AG04450 (cell line): ENCODE measurements at places on chromosomes 3 and 15. TPM values are rescaled to one million over a fixed set of nuclear protein-coding genes. Genes with fewer than 3 reads are reported as not detected.

- DNase-seq: peak; percentile 39
These were observed at the start of gene ACVR2B for GRCh38 chr3:38453075-38453912. TSS of gene ACVR2B (plus strand) at chr3:38453890. CDS start at chr3:38454323, 433 bp downstream.

DNA sequence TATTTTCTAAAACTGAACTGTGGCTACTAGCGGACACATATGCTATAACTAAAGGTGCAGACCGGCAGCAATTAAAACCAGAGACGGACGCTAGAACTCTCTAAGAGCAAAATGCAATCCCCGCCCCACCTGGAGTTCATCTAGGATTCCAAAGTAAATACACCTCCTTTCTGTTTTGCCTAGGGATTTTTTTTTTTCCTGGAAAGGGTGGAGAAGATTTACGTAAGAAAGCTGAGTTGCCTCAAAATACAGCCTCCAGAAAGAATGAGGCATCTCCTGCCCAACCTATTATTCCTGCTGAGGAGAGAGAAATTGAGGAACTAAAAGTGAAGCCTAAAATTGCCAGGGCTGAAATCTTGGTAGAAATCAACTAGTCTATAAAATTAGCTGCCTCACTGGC lies 150.2 kb downstream of the TP63 start:
- DNase-seq: no peak

- no peak for DNase-seq
These were observed 34.1 kb downstream of the CCDC191 start for GRCh38 chr3:114022145-114022802.

GRCh38 chr3:179149951-179150350 lies 1.8 kb downstream of the PIK3CA start:
- DNase-seq: no peak

DNA sequence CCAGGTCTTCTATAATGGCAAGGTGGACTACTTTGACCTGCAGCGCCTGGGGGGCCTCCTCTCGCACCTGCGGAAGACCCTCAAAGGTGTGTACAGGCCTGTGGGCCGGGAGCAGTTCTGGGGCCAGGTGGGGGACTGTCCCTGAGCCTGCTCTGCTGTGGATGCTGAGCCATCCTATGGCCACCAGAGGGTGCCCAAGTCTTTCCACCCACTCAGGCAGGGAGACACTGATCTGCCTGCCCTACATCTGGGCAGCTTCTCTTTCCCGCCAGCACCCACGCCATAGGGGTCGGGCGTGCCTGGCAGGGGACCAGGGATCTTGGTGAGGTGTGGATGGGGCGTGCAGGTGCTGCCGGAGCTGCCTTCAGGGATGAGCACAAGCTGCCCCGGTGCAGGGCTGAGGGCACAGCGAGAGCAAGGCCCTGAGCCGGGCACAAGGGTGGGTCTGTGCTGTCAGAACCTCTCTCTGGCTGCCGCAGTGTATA lies 14.1 kb downstream of the RNF123 start:
- DNase-seq: peak; percentile 27

DNA sequence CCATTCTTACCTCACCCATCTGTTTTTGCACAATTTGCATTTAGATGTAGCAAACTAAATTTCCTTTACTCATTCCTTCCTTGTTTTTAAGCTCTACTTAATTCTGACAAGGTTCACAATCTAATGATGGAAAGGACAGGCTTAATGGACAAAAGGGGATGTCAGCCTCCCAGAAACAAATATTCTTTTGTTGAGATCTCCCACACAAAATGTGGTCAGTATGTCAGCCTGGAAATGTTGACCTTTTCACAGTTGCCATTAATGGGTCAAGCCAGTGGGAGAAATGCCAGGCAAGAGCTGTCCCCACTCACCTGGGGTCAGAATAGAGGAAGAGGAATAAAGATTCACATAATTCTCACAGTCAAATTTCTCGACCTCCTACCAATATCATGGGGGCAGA lies 27.0 kb downstream of the WWTR1 start:
- no peak for DNase-seq

GRCh38 chr3:112411425-112411824 lies 78.5 kb downstream of the CD200 start:
- DNase-seq: no peak

- DNase-seq: no peak
These were observed 46.2 kb upstream of the PLCL2 start for GRCh38 chr3:16838561-16838960.

GRCh38 chr3:146128179-146128578 lies 32.8 kb downstream of the PLOD2 start:
- DNase-seq: no peak

DNA sequence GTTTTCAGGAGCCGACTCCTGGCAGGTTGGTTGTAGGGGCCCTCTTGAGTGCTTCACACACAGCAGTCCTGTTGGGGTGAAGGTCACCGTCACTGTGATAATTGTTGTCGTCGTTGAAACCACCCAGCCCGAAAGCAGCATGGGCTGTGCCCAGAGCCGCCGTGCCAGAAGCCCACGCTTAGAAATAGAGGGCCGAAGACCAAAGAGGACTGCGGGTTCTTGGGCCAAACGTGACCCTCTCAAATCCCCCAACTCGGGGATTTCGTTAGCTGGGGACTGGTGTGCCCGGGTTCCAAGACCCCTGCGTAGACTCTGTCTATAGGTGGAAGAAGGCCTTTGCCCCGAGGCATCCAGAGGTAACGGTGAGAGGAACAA lies 7.5 kb upstream of the ADAMTS17 start:
- no peak for DNase-seq

GRCh38 chr15:22778796-22779195 lies 7.6 kb upstream of the NIPA1 start:
- DNase-seq: no peak

DNA sequence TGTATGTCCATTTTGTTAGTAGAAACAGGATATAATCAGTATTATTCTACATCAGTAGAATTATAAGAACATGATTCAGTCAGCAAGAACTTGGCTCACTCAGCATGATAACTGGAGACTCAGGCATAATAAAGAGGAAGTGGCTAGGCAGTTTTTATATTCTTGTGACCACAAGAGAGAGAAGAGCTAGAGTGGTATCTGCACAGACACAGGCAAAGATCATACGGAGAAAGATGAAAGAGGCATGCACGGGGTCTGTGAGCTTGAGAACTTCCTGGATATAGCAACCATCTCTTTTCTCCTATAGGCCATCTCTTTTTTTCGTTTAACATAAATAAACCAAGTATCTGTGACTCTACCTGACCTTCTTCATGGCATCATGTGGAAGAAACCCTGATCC lies 46.8 kb downstream of the MYO5A start:
- DNase-seq: peak; percentile 43

DNA sequence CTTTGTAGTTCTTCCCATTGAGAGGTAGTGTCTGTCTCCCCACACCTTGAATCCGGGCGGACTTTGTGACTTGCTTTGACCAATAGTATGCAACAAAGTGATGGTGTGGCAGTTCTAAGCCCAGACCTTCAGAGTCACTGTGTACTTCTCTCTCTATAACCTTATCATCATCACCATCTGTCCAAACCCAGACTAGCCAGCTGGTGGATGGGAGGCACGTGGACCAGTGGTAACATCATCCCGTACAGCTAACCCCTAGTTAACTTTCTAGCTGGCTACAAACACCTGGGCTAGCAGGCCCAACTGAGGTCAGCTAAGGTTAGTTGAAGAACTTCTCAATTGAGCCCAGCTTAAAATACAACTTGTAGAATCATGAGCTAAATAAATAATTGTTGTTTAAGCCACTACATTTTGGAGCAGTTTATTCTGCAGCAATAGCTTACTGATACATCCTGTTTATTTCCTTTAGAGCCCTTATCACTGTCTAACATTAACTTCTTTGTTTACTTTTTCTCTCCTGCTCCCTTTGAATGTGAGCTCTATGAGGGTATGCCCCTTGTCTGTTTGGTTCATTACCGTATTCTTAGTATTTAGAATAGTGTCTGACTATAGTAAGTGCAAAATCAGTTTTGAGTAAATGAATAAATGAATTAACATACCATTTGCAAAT lies 11.5 kb upstream of the CCR9 start:
- no peak for DNase-seq

DNA sequence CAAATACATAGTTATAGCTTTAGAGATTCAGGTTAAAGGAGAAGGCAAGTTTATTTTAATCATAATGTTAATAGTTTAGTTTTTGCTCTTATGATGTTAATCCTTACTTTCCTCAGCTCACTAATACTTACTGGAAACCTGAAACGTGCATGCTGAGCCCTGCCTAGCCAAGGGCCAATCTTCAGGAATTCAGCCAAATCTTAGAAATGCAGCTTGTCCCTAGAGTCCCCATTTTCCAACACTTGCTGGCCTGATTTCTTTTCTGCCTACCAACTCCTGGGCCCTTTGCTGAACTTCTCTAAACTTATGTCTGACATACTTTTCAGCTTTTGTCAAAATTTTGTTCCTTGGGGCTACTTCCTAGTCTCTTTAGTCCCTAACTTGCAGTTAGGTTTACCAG lies 22.8 kb downstream of the BCHE start:
- no peak for DNase-seq

GRCh38 chr3:196872316-196872715 lies 4.6 kb downstream of the SENP5 start:
- peak; percentile 16 for DNase-seq

DNA sequence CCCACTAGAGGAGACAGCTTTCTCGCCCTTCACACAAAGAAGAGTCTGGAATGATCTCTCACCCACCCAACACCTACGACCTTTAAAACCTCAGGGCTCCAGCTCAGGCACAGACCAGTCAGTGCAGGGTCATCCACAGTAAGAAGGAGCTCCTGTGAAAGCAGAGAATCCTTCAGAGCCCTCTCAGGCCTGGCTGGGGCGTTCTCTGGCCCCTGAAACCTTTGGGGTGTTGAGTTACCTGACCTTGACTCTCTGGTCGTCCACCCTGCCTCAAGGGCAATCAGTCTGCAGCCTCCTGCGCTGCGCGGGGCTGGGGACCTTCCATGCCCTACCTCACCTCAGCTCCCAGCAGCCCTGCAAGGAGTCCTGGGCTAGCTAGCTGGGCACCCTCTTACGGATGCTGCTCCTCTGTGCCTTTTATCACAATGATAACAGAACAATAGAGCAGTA lies 106.2 kb downstream of the ADCY5 start:
- DNase-seq: no peak

DNA sequence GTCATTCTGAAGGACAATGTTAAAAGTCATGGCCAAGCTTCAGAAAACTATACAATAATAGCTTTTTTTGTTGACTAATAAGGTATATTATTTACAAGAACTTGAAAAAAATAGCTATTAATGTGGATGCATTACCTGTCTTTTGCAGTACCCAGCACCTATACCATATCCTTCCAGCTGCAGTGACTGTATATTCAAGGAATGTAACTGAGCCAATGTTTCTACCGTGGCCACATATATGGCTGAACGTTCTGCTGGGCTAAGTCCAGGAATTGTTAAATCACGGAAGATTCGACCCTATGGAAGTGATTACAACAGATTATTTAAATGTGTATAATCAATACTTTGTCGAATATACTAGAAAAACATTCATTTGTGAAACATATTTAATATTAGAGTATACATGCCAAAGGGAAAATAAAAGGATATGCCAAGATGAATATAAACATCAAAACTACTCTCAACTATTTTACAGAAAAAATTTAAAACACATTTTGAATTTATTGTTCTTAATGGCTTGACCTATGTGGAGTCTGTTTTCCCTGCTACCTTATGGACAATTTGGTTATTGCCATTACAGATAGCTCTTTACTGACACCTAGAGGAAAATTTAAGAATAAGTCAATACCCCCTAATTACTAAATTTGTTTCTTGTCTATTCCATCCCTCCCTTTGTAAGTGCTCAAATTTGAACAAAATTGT lies 17.6 kb downstream of the ACAD11 start:
- DNase-seq: no peak

DNA sequence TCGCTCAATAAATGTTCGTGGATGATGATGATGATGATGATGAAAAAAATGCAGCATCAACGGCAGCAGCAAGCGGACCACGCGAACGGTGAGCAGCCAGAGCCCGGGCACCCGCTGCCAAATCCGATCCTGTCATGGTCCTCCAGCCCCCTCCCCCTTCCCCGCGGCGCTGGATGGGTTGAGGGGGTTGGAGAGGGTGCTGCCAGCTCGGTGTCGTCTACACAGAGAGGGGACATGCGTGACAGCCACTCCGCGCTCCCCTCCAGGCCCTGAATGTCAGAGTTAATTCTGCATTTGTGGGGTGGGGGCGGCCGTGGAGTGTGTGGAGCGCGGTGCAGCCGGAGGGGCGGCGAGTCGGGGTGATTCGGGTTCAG lies 722 bp downstream of the CACNA1D start:
- DNase-seq: no peak

WDR93 gene
- polyA plus RNA-seq: 0.05 TPM in 2 replicates

CDHR4 gene
- polyA plus RNA-seq: 0.09 TPM in 1 of 2 replicates, not detected in the other

SAMMSON gene
- not detected in 2 replicates for polyA plus RNA-seq

INTS14 gene
- polyA plus RNA-seq: 46.1 and 56.6 TPM in 2 replicates

SLC9C1 gene
- polyA plus RNA-seq: not detected in 2 replicates

GNAT1 gene
- not detected in 2 replicates for polyA plus RNA-seq

GRAMD1C gene
- polyA plus RNA-seq: 3.0 and 4.2 TPM in 2 replicates

CAPN3 gene
- polyA plus RNA-seq: 1.1 and 1.2 TPM in 2 replicates

WDR48 gene
- polyA plus RNA-seq: 35.0 and 42.1 TPM in 2 replicates

SENP8 gene
- polyA plus RNA-seq: 3.9 and 5.3 TPM in 2 replicates

ATP13A5 gene
- polyA plus RNA-seq: not detected in 2 replicates

GOLGA6L7 gene
- polyA plus RNA-seq: not detected in 2 replicates

GUCA1C gene
- polyA plus RNA-seq: not detected in 2 replicates
